ENCODE measurements at places on chromosomes 7 and 10.

- DNase-seq: no peak
Observed at GRCh38 chr7:158782761-158783401, 46.4 kb downstream of the ESYT2 start.

GRCh38 chr10:119724593-119725516, 995 bp upstream of the INPP5F start:
- no peak for DNase-seq

GRCh38 chr10:5283305-5284158, 81.2 kb upstream of the UCN3 start:
- peak; percentile 25 for DNase-seq

DNA sequence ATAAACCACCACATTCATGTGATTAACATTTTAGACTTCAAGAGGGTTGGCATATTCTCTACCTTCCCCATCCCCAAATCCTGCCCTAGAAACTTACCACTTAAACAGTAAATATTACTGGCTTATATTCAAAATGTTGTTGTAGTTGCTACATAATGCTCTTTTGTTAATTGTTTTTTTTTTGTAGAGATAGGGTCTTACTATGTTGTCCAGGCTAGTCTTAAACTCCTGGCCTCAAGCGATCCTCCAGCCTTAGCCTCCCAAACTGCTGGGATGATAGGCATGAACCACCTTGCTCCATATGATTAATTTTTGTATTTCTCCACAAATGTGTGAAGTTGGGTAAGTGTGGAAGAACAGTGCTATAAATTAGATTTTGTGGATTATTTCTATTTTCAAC, 6.5 kb downstream of the PDK4 start:
- no peak for DNase-seq

DNA sequence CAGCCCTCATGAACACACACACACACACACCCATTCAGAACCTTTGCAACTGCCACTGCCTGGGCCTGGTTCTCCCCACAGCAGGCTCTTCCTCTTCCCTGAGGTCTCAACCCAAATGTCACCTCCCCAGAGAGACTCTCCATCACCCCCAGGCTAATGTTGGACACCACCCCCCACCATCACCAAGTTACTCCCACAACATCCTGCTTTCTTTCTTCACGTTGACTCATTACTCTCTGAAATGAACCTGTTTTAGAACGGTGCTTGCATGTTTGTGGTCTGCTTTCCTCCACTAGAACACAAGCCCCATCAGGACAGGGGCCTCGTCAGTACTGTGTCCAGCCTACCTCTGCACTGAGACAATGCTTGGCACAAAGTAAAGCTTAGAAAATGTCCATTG, 16.0 kb downstream of the AFAP1L2 start:
- DNase-seq: no peak

- DNase-seq: no peak
Observed at GRCh38 chr10:60896033-60896432, 48.0 kb downstream of the RHOBTB1 start.

GRCh38 chr7:155215576-155216325, 81.9 kb upstream of the INSIG1 start:
- DNase-seq: no peak

DNA sequence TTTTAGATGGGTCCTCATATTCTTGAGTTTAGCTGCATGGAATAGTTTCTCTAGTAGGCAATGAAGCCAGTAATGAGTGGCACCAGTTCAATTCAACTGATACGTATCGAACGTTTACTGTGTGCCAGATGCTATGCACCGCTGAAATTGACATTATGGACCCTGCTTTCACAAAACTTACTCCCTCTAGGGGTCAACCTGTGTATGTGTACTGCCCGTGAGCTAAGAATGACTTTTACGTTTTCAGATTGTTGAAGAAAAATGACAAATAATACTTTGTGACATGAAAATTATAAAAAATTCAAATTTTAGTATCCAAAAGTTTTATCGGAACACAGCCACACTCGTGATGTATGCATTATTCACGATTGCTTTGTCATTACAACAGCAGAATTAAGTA, 95.5 kb downstream of the ZMYND11 start:
- DNase-seq: no peak

- DNase-seq: no peak
Observed at GRCh38 chr10:15427843-15428414, 56.8 kb upstream of the FAM171A1 start.

DNA sequence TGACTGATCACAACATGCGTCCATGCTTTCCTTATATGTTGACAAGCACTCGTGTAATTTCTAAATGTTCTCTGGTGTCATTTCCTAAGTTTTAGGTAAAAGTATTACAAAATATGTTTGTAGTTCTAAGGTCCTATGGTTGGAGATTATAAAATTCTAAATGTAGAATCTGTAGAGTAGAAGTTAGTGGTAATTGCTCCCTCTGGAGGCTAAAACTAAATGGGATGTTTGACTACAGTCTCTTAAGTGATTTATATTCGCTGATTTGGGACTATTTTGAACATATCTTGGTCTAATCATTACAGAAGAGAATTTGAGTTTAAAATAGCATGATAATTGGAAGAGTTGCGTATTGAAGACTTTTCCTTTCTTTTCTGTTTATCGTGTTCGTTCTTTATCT, 74.1 kb downstream of the ZMYND11 start:
- DNase-seq: no peak

DNA sequence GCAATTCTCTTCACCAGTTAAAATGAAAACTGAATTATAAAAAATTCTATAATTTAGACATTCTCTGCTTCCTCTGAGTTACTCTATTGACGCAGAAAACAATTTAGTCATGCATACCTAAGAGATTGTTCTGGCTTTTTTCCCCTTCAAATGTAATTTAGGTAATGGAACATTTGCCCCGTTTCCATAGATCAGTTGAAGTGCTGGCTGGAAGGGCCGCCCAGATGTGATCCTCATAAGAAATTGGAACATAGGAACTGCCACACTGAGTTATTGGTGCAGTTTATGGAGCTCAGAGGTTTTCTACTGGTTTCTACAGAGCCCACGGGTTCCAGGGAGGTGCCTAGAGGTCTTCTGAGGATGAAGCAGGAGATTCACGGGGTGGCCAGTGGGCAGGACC, 581.7 kb downstream of the SDK1 start:
- DNase-seq: no peak

DNA sequence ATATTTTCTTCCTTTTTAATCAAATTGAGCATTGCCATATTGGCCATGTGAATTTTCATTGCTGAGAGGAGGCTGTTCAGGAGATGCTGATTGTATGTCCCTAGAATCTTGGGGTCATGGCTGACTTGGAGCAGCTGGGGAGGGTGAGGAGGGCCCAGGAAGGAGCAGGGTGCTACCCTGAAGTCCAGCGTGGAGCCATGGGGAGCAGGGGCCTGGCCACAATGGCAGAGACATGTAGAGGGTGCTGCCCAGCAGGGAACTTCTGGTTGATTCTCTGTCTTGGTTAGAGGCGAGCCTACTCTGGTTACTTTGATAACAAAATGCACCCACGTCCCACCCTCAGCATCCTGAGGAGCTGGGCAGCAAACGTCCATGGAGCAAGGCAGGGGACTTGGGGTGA, 186.0 kb downstream of the MYOF start:
- DNase-seq: no peak

- no peak for DNase-seq
Observed at GRCh38 chr10:95964756-95965155, 57.0 kb downstream of the CC2D2B start.

- no peak for DNase-seq
Observed at GRCh38 chr10:88138319-88138848, 275.0 kb downstream of the PTEN start.

GRCh38 chr7:152924238-152924637, 164.7 kb downstream of the ACTR3B start:
- no peak for DNase-seq

GRCh38 chr7:154931906-154932305, 71.0 kb downstream of the PAXIP1 start:
- DNase-seq: no peak

DNA sequence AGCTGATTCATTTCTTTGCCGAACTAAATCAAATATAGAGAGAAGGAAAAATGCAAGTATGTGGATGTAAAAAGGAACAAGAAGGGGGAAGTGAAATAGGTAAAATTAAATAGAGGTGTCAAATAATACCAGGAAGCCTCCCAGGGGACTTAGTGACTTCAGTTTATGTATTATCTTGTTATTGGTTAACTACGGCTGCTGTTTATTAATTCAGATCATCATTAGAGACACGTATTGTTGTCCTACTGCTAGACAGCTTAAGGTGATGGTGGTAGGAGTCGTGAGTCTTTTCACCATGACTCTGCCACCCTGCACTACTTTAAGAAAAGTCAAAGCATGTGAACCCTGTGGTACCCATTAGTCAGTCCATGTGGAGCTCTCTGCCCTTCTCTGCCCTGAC, 289.1 kb downstream of the PRKG1 start:
- DNase-seq: no peak

DNA sequence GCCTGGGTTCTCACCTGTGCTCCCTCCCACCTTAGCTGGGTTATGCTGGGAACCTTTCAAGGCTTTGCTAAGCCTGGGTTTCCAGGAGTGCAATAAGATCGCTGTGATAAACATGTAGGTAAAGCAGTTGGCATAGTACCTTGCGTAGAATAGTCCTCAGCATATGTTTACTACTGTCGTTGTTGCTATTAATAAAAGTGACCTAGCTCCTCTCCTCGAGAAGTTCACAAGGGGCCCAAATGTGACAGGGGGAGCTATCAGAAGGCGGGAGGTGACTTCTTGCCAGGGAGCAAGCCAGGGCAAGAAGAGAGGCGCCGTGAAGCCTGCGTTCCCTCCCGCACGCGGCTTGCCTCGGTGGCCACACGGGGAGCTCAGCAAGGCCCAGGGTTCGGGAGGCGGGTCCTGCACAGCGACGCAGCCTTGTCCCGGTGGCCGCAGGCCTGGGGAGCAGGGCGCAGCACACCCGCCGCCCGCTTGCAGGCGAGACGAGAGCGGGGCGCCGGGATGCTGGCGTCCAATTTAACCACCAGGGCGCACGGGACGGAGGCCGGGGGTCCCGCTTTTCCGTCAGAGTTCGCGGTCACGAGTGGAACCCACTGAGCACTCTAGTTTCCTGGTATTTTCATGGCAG, 106.2 kb downstream of the SNX10 start:
- no peak for DNase-seq

Data from stimulated activated naive CD4-positive, alpha-beta T cell (primary cell).